Fibroblast of lung (primary cell): ENCODE measurements at places on chromosomes 2 and 18. TPM values are rescaled to one million over a fixed set of nuclear protein-coding genes. Genes with fewer than 3 reads are reported as not detected.

DNA sequence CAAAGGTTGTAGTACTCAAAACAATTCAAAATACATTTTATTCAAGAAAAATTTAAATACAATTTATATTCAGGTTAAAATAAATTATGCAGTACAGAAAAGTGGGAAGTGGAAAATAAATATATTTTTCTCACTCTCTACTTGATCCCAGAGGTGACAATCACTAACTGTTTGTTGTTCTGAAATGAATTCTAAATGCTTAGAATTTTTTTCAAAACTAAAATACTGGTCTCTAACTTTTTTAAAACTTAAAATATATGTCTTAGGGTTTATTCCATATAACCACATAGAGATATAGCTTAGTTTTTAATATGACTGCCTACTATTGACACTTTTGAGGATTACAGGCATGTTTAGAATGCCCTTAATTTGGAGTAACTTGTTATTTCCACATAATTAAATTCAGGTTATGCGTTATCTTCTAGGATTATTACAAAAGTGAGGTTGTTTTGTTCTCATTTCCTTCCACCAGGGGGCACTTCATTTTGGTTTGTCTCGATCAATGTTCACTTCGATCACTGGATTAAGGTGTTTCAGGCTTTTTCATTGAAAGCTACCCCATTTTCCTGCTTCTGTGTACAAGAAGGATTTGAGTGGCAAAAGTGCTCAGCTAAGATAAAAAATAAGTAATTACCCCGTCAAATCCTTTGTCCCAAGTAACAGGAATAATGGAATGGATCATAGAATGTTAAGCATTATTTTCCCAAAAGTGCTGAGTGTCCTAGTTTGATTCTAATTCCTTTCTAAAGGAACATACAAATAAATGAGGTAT is 27.1 kb upstream of the TFPI start:
- H3K27ac ChIP-seq, result peak overlapping the region; percentile 52
- DNase-seq, result peak; percentile 35
- no peak overlapping the region for H3K4me3 ChIP-seq
- no peaks in the 10 kb centered on the region for H3K36me3 ChIP-seq
- no peaks in the 10 kb centered on the region for H3K4me1 ChIP-seq
- H3K27me3 ChIP-seq, result no peaks in the 10 kb centered on the region

DNA sequence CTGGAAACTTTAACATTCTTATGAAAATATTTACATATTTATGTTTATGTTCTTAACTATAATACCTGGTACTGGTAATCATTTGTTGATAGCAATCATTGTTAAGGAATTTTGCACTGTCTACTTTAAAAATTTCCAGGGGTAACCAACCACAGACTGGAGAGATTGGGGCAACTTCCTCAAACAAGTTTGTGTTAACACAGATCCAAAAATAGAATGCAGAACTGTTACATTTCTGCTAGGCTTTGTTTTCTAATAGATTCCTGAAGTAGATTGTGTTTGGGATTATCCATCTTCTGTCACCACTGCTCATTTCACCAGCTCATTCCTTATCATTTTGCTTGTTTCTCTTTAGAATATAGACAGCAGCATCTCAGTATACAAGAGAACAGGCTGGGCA is 23.7 kb downstream of the RNF125 start:
- H3K4me3 ChIP-seq, result no peak overlapping the region
- no peak for DNase-seq
- H3K4me1 ChIP-seq, result no peaks in the 10 kb centered on the region
- H3K27ac ChIP-seq, result no peak overlapping the region

DNA sequence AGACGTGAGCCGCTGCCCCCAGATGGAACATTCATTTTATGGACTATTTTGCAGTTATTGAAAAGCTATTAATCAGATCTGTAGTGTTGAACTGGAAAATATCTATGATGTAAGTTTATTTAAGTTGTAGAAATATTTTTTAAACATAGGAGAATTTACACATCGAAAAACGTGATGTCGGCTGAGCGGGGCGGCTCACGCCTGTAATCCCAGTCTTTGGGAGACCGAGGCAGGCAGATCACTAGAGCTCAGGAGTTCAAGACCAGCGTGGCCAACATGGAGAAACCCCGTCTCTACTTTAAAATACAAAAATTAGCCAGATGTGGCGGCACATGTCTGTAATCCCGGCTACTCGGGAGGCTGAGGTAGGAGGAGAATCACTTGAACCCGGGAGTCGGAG is 2.0 kb upstream of the TIA1 start:
- H3K36me3 ChIP-seq, result no peaks in the 10 kb centered on the region
- no peak overlapping the region for H3K4me3 ChIP-seq
- H3K27me3 ChIP-seq, result no peaks in the 10 kb centered on the region
- DNase-seq, result no peak

GRCh38 chr18:75977081-75977480 is 518.0 kb downstream of the ZNF516 start:
- H3K27me3 ChIP-seq, result no peaks in the 10 kb centered on the region
- DNase-seq, result peak; percentile 2

GRCh38 chr2:105166688-105167087 is 74.9 kb upstream of the GPR45 start:
- no peak overlapping the region for H3K4me3 ChIP-seq
- no peak overlapping the region for H3K27ac ChIP-seq
- H3K36me3 ChIP-seq, result no peaks in the 10 kb centered on the region
- H3K27me3 ChIP-seq, result no peaks in the 10 kb centered on the region

- peaks cover 3% of the 10 kb centered on the region for H3K27me3 ChIP-seq
- no peak for DNase-seq
- no peaks in the 10 kb centered on the region for H3K36me3 ChIP-seq
- no peak overlapping the region for H3K4me3 ChIP-seq
- no peaks in the 10 kb centered on the region for H3K4me1 ChIP-seq
- no peak overlapping the region for H3K27ac ChIP-seq
Measured at GRCh38 chr2:120204417-120204816, 18.8 kb downstream of the TMEM185B start.

- peaks cover 14% of the 10 kb centered on the region for H3K4me1 ChIP-seq
- no peaks in the 10 kb centered on the region for H3K27me3 ChIP-seq
- DNase-seq, result no peak
Measured at GRCh38 chr2:160405077-160405867, 88.3 kb downstream of the RBMS1 start.

RMDN2 gene
- 5.1 and 5.4 TPM in 2 replicates for total RNA-seq

GRCh38 chr2:70724366-70724765 is 43.6 kb downstream of the ADD2 start:
- no peak overlapping the region for H3K27ac ChIP-seq
- DNase-seq, result no peak
- H3K4me3 ChIP-seq, result no peak overlapping the region
- H3K27me3 ChIP-seq, result no peaks in the 10 kb centered on the region

GRCh38 chr2:25286025-25286400 is 55.7 kb downstream of the DNMT3A start:
- H3K4me3 ChIP-seq, result no peak overlapping the region
- no peaks in the 10 kb centered on the region for H3K4me1 ChIP-seq
- DNase-seq, result no peak

- H3K27ac ChIP-seq, result no peak overlapping the region
- no peaks in the 10 kb centered on the region for H3K4me1 ChIP-seq
- no peaks in the 10 kb centered on the region for H3K36me3 ChIP-seq
- H3K27me3 ChIP-seq, result no peaks in the 10 kb centered on the region
- no peak overlapping the region for H3K4me3 ChIP-seq
Measured at GRCh38 chr18:28804512-28805202, 627.7 kb upstream of the CDH2 start.
